NT2/D1 (cell line): ENCODE measurements at places on chromosomes 7 and 10.

GRCh38 chr10:13347043-13347499 lies 1.0 kb downstream of the SEPHS1 start:
- DNase-seq = peak; percentile 59

DNA sequence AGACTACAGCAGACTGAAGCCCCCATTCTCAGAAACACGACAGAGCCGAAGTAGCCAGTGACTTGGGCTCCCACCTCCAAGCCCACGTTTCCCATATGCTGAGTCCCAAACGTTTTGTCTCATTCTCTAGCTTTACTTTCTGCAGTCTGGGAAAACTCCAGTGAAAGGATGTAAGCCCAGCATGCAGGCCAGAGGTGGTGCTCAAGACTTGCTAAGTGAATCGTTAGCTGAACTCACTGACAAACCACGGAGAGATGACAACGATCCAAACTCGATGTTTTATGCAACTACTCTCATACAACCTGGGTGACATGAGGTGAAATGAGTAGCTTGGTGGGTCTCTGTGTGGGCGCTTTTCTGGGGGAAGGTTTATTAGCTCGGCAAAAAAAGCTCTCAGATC lies 731.8 kb downstream of the SUGCT start:
- DNase-seq = no peak

DNA sequence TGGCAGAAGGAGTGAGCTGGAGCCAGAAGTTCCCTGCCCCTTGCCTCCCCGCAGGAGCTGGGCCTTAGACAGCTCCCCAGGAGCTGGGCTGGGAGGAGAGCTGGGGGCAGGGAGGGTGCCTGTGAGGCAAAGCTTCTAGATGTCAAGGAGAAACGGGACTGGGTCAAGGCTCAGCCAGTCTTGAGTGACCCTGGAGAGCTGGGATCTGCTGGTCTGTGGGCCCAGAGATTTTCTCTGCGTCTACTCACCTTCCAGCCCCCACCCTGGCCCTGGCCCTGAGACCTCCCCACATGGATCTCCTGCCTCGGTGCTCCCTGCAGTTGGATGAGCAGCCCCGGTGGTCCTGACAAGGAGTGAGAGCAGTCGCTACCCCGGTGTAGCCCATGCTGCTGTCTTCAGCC lies 20.3 kb upstream of the SHH start:
- no peak for DNase-seq

- DNase-seq = no peak
These were observed 90.2 kb downstream of the TACC2 start for GRCh38 chr10:122078965-122079795.

DNA sequence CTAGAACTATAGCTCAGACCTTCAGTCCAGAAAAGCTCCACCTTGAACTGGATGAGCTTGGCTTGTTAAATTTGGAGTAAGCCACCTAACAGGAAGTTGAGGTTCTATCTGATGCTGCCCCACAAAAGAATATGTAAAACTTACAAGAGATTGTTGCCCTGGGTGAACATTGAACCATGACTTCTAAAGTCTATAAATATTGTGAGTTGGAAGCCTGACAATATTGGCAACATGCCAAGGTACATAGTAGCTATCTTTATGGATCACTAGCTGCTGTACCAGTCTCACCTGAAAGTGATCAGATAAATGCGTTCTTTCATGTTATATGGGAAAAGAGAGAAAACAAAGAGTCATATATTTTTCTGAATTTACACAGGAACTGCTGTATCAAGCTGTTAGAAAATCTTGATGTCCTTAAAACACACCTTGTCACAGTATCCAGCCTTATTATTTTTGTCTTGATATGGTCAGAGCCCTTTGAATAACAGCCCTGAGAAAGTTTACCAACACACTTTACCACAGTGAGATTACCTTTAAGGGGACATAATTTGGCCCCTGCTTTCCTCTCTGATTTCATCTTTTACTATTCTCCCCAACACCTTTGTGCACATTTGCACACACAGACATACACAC lies 92.0 kb downstream of the LSMEM1 start:
- no peak for DNase-seq

DNA sequence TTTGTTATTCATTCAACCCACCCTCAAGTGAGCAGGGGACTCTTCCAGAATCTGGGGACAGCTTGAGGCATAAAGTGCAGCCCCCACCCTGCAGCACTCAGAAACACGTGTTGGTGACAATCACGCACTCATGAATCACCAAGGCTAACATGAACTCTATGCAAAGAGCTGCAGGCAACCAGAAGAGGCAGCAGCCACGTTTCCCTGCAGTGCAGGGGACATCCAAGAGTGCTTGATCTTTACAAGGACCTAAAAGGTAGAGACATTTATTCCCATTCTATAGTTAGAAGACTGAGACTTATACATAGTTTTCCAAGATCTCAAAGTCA lies 135.2 kb upstream of the GDF10 start:
- no peak for DNase-seq

DNA sequence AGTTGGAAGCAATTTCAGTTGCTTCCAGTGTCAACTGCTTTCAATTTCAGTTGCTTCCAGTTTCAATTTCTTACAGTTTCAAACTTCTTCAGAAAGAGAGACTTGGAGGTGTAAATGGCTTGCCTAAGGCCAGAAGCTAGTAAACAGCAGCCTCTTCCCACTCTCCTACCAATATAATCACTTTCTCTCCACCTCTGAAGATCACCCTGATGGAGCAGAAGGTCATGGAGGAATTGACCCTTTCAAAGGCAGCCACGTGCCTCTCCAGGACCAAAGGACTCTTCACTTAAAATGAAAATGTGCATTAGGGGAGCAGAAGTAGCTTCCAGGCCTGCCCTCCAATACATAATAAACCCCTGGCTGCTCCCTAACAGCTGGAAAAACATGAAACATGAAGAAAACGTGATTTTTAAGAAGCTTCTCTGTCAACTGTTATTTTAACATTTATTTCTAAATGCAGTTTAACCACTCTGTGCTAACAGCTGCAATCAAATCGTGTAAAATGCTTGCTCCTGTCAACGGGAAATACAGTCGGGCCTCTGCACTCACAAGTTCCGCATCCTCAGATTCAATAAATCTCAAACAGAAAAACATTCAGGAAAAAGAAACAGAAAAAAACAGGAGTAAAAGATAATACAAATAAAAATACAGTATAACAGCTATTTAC lies 1020.6 kb downstream of the XPNPEP1 start:
- DNase-seq = no peak

- DNase-seq = peak; percentile 49
These were observed 33.7 kb upstream of the PTF1A start for GRCh38 chr10:23158370-23158769.

DNA sequence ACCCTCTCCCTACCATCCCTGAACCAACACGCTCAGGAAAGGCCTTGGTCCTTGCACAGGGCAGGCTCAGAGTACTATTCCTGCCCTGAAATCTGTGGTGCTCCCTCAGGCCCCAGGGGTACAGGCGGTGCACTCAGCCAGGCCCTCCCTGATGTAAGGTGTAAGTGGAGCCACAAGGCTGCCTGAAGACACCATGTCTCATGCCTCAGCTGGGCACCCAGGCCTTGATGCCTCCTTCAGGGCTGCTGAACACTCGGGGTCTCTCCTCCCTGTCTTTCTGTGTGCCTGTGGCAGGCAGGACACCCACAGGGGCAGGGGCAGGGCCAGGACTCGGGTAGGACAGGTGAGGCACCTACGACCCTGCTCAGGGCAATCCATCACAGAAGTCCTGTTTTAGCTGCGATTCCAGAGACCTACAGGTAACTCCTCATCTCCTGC lies 22.9 kb upstream of the ANTXRL start:
- no peak for DNase-seq
